ENCODE measurements at places on chromosomes 3 and 15. TPM values are rescaled to one million over a fixed set of nuclear protein-coding genes. Genes with fewer than 3 reads are reported as not detected.

GRCh38 chr3:128070898-128071591 is 18.8 kb downstream of the SEC61A1 start:
- no peak for DNase-seq

DNA sequence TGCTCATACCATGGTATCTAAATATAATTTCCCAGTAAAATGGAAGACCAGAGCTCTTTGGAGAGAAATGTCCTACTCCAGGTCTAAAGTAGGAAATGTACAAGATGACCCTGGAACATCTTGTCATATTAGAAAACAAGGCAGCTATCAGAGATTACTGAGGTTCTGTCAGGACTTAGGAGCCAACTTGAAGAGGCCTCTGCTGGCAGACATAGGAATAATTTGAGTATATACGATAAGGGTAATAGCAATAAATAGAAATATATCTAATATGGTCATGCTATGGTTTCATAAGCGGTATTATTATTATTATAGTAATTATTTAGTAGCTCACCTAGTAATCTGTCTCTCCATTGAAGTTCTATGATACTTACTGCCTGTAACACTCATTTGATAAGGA is 224.2 kb downstream of the SOX2 start:
- no peak for DNase-seq

DNA sequence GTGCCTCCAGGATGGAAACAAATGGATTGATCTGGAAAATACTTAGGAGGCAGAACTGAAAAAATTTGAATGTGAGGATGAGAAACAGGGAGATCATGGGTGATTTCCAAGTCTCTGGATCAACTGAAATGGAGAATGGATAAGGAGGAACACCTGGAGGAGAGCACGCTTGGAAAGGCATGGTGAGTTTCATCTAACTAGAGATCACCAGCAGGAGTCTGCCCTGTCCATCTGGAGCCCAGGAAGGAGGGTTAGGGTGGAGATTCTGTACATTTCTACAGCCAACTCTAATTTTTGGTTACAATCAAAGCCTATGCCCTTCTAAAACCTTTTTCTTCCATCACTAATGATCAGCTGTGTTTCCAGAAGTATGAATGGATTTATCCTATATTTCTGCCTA is 995.9 kb upstream of the CFAP20DC start:
- DNase-seq = no peak

GRCh38 chr3:11634974-11635612 is 8.6 kb downstream of the VGLL4 start:
- no peak for DNase-seq

DNA sequence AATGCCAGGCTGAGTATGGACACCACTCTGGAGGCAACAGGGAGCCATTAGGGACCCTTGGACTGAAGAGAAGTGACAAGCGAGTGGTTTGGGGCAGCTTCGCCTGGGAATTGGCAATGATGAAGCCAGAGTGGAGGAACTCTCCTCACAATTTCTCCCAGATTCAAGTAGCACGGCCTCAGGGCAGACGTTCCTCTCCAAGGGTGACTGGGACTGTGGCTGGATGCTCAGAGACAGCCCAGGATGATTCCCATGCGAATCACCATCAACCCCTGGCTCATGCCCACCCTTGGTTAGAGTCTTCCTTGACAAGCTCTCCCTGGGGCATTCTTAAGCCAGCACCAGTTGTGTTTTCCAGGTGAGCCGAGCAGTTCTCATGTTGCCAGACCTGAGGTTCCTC is 16.3 kb upstream of the DOCK3 start:
- DNase-seq = peak; percentile 45

GRCh38 chr3:102206511-102207031 is 228.2 kb upstream of the ZPLD1 start:
- peak; percentile 4 for DNase-seq

GRCh38 chr3:121883507-121883906 is 10.7 kb upstream of the SLC15A2 start:
- DNase-seq = peak; percentile 18

DNA sequence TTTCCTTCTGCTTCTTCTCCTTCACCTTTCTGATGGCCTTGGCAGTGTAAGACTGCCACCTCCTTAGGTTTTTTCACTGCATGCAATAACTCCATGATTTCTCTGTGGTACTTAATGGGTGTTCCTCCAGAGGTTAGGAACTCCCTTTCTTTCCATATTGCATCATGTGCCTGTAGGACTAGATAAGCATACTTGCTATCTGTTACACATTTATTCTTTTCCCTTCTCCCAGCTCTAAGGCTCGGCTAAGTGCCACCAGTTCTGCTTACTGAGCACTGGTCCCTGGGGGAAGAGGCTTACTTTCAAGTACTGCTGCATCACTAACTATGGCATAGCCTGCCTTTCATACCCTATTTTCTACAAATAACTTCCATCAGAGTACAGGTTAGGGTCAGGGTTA is 351.8 kb downstream of the OTOL1 start:
- no peak for DNase-seq

DNA sequence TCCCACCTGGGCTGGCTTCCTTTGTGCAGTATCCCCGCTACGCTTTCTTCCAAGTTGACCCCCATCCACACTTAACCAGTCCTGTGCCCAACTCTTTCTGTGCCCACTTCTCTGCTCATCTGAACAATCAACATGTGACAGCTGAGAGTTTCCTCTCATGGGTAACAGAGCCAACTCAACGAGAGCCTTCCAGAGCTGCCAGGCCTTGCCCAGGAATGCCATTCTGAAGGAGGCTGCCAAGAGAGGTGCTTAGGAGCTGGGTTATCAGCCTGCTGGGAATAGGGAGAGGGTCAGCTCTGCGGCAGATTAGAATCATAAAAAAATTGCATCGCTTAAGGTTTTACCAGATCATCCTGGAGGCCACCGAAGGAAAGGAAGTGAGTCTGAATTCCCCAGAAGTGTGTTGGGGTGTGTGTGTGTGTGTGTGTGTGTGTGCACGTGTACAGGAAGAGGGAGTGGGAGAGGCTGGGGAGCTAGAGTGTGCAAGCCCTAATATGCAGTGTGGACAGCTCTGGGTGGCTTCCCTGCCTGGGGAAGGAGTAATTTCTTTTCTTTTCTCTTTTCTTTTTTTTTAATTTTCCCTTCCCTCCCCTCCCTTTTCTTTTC is 66.7 kb downstream of the ITGA11 start:
- DNase-seq = no peak

DNA sequence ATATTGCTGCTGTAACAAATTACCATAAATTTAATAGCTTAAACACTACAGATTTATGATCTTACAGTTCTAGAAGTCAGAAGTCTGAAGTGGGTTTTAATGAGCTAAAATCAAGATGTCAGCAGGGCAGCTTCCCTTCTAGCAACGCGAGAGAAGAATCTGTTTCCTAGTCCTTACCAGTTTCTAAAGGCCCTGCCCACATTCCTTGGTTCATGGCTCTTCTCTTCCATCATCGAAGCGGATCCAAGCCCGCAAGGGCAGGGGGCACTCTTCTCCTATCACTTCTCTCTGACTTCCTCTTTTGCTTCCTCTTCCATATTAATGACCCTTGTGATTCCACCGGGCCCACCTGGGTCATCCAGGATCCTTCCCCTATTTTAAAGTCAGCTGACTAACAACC is 16.1 kb downstream of the MINDY4B start:
- DNase-seq = no peak

DNA sequence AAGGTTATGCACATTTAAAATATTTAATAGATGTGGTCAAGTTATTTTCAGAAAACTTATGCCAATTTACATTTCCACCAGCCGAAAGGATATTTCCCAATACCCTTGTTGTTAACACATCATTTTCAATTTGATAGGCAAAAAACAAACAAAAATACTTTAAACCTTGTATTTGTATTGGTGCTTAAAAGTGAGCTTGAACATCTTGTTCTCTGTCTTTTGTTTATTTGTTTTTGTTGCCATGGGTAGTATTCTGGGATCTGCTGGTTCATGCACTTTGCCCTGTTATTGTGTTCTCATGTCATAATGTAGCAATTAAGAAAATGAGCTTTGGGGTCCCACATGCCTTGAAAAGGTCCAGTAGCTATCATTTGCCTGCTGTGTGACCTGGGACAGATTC is 191.4 kb downstream of the LRTM1 start:
- no peak for DNase-seq

Gene BMF
- 0.83 TPM for total RNA-seq

Gene NEIL1
- total RNA-seq = 0.48 TPM

Gene SERPINI2
- total RNA-seq = not detected

Gene CTXND1
- not detected for total RNA-seq

Gene CELF6
- not detected for total RNA-seq

Gene GOLIM4
- total RNA-seq = 55.2 TPM
